ENCODE measurements at places on chromosomes 4 and X.
A peak's percentile ranks its signal among the peaks of the same experiment; 100 is the strongest.

GRCh38 chr4:141220271-141220670 lies 424 bp upstream of the ZNF330 start:
- DNase-seq = peak; percentile 36
- no peak overlapping the region for H3K27ac ChIP-seq
- no peaks in the 10 kb centered on the region for H3K27me3 ChIP-seq
- no peaks in the 10 kb centered on the region for H3K4me1 ChIP-seq
- peak overlapping the region; percentile 98 for H3K4me3 ChIP-seq

DNA sequence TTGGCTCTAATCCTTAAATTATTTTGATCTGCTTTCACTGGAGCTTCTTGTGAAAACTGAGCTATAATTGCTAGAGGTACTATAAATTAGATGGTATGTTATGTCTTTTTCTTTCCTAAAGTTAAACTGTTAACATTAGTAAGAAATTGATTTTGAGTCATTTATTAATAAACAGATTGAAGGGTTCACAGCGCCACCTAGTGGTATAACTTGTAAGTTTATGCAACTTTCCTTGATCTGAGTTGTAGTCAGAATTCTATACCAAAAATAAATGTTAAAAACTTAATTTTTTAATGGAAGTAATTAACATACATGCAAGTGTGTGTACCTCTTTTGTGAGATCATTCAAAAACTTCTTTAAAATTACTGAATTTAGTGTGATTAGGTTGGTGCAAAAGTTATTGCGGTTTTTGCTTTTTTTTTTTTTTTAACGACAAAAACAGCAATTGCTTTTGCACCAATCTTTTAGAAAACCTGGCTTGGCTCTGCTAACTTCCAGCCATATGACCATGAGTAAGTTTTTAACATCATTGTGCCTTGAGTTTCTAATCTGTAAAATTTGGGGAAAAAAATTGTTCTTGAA lies 151.5 kb downstream of the CENPC start:
- no peak for DNase-seq
- H3K27me3 ChIP-seq = no peaks in the 10 kb centered on the region
- no peaks in the 10 kb centered on the region for H3K4me1 ChIP-seq

GRCh38 chr4:141375855-141376254 lies 155.2 kb downstream of the ZNF330 start:
- peaks cover 13% of the 10 kb centered on the region for H3K36me3 ChIP-seq
- H3K4me1 ChIP-seq = no peaks in the 10 kb centered on the region
- no peak overlapping the region for H3K27ac ChIP-seq
- no peak overlapping the region for H3K4me3 ChIP-seq
- H3K27me3 ChIP-seq = no peaks in the 10 kb centered on the region

- H3K27ac ChIP-seq = no peak overlapping the region
- H3K4me3 ChIP-seq = no peak overlapping the region
- no peaks in the 10 kb centered on the region for H3K27me3 ChIP-seq
Observed at GRCh38 chrX:13103914-13104274, 59.5 kb upstream of the FAM9C start.

DNA sequence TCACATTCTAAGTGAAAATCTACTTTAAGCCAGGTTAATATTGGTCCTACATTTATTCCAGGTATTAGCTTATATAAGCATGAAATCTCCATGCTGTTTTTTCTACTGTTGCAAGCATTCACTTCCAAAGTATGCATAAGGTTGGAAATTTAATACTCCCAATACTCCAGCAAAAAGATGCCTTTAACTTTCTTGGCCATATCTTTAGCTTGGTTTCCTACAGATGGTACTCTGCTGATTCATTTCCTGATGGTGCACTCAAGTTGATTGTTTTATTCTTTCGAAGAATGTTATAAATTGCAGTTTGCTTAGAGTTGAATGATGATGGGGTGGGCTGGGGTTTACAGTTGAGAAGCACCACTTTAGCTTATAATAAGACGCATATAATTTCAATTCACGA lies 330.2 kb downstream of the PTTG2 start:
- no peaks in the 10 kb centered on the region for H3K27me3 ChIP-seq
- no peak overlapping the region for H3K4me3 ChIP-seq
- H3K4me1 ChIP-seq = no peaks in the 10 kb centered on the region
- H3K36me3 ChIP-seq = peaks cover 2% of the 10 kb centered on the region

DNA sequence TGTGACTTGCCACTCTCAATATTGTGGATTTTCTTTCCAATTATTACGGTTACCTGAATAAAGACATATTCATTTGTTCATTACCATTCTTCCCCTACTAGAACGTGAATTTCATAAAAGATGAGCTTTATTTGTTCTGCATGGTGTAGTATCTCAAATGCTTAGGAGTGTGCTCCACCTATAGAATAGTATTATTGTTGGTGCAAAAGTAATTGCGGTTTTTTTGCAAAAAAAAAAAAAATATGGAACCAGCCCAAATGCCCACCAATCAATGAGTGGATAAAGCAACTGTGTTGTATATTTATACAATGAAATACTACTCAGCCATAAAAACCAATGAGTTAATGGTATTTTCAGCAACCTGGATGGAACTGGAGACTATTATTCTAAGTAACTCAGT lies 525.5 kb upstream of the PRKX start:
- no peaks in the 10 kb centered on the region for H3K4me1 ChIP-seq
- H3K36me3 ChIP-seq = no peaks in the 10 kb centered on the region
- DNase-seq = no peak
- no peaks in the 10 kb centered on the region for H3K27me3 ChIP-seq
- H3K4me3 ChIP-seq = no peak overlapping the region

- no peak overlapping the region for H3K4me3 ChIP-seq
- H3K36me3 ChIP-seq = peaks cover 6% of the 10 kb centered on the region
- DNase-seq = no peak
- H3K27ac ChIP-seq = no peak overlapping the region
- no peaks in the 10 kb centered on the region for H3K4me1 ChIP-seq
Observed at GRCh38 chrX:68402094-68402493, 31.2 kb downstream of the OPHN1 start.

GRCh38 chr4:151173871-151174270 lies 74.4 kb downstream of the RPS3A start:
- H3K27ac ChIP-seq = no peak overlapping the region
- DNase-seq = no peak
- no peak overlapping the region for H3K4me3 ChIP-seq
- H3K36me3 ChIP-seq = peaks cover 13% of the 10 kb centered on the region
- H3K4me1 ChIP-seq = 0 out of 2 replicates have a peak, but pooled peaks cover 2% of the 10 kb centered on the region

- H3K36me3 ChIP-seq = no peaks in the 10 kb centered on the region
- H3K4me1 ChIP-seq = peaks cover 4% of the 10 kb centered on the region
Observed at GRCh38 chr4:119726505-119726904, 97.9 kb upstream of the PDE5A start.

Measured in H9 (cell line).